ENCODE measurements at places on chromosomes 11 and 22.
A peak's percentile ranks its signal among the peaks of the same experiment; 100 is the strongest.

DNA sequence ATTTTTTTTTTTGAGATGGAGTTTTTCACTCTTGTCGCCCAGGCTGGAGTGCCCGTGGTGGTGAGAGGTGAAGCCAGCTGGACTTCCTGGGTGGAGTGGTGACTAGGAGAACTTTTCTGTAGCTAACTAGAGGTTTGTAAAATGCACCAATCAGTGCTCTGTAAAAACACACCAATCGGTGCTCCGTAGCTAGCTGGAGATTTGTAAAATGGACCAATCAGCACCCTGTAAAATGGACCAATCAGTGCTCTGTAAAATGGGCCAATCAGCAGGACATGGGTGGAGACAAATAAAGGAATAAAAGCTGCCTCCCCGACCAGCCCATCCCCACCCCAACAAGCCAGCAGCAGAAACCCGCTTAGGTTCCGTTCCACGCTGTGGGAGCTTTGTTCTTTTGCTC lies 4.4 kb upstream of the RAPSN start:
- DNase-seq: no peak

DNA sequence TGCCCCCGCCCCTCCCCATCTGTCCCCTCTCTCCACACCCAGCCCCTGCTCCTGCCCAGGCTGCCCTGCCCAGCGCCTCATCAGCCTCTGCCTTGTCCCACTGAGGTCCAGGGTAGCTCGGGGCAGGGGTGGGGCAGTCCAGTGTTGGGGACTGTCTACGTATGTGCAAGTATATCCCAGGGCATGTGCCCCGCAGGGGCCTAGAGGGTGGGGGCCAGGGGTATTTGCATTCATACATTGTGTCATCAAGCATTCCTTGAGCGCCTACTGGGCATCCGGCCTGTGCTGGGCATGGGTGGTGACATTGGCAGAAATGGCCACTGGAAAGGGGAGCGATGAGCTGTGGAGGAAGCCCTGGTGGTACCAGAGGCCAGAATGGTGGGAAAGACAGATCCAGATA lies 17.6 kb upstream of the TAB1 start:
- DNase-seq: no peak

DNA sequence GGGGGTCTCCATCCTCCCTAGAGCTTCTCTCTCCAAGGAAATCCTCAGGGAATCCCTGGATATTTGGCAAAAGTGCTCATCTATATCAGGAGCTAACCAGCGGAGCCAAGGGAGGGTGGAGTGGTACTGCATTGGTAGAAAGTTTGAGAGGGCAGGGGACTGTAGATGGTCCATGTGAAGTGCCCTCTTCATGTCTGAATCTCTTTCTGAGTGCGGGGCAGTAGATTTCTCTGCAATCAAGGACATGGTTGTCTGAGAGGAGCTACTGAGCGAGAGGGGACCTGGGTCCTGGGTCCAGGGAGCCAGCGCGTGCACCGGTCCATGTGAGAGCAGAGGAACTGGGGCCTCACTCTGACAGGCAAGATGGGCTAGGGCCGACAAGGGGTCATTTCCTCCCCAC lies 701 bp downstream of the DIXDC1 start:
- no peak for DNase-seq

DNA sequence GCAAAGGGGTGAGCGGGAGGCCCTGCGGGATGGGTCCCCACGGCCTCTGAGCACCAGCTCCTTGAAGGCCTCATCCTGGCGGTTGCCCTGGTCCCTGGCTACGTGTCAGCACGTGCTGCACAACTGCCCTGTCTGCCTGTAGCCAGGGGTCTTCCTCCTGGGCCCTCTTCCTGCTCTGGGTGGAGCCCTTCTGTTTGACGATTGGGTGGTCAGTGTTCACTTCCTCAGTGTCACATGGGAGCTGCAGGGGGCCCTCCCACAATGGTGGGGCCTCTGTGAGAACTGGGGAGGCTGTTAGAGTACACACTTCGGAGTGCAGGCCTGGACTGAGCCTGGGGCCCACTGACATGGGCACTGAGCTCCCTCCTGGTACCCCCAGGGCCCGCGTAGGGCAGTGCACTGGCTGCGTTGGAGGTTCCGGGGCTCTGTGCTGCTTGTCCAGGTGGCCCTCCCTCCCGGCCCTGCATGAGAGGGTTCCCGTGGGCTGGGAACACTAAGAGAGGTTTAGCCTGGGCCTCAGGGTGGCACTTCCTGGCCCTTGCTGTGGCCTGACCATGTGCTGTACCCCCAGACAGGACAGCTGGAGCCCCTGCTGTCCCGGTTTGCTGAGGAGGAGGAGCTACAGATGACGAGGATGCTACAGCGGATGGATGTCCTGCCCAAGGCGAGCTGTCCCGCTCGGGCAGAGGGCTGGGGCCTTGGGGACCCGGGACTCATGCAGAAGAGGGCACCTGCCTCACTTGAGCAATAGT lies 13.8 kb downstream of the DGCR6L start:
- DNase-seq: no peak

- DNase-seq: no peak
Measured at GRCh38 chr11:19253153-19253745, 12.5 kb upstream of the E2F8 start.

DNA sequence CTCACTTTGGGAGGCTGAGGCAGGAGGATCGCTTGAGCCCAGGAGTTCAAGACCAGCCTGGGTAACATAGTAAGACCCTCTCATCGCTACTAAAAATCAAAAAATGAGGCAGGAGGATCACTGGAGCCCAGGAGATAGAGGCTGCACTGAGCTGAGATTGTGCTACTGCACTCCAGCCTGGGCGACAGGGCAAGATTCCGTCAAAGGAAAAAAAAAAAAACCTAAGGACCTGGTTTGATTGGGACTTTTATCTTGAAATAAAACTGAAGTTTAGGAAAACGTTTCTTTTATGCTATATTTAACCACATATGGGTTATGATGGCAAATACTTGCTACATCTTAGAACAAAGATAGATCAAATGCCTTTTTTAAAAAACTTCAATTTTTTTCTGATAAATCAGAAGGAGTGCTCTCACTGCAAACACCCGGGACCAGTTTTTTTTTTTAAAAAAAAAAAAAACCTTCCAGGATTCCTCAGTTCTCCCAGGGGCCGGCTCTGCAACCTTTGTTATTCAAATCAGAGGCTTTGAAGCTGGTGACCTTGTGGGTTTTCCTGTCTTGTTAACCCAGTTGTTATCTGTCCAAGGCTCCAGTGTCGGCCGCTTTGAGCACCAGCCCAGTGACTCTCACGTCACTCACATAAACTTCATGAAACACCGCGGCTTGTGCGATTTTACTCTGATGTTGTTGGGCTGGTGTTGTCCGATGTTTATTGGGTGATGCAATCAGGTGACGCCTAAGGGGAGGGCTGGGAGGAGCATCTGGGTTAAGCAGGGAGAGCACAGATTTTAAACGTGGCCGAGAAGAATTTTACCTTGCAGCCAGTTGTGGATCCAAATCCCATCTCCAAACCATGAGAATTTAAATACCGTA lies 24.7 kb upstream of the SLC22A12 start:
- DNase-seq: peak; percentile 77

DNA sequence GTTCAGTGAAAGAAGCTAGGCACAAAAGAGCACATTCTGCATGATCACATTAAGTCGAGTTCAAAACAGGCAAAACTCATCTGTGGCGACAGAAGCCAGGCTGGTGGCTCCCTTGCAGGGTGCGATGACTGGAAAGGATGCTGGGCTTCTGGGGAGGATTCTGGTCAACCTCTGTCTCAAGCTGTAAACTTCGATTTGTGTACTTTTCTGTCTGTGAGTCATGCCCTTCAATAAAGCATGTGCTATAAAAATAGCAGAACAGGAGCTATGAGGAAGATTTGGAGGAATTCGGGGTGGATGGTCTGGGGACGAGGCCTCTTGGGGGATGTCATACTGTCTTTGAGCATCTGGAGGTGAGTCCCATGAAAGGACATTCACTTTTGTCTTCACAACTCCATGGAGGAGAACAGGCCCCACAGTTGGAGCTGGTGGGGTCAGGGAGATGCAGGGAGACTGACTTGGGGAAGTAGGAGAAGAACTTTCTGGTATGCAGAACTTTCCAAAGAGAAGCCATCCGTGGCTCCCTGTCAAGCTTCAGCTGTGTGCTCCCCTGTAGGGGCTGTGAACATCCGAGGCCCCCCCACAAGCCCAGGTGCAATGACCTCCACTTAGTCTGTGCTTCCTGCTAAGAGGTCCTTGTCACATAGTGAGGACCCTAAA lies 77.8 kb upstream of the LINC01488 start:
- no peak for DNase-seq

- no peak for DNase-seq
Measured at GRCh38 chr22:33606504-33606903, 313.8 kb downstream of the LARGE1 start.

DNA sequence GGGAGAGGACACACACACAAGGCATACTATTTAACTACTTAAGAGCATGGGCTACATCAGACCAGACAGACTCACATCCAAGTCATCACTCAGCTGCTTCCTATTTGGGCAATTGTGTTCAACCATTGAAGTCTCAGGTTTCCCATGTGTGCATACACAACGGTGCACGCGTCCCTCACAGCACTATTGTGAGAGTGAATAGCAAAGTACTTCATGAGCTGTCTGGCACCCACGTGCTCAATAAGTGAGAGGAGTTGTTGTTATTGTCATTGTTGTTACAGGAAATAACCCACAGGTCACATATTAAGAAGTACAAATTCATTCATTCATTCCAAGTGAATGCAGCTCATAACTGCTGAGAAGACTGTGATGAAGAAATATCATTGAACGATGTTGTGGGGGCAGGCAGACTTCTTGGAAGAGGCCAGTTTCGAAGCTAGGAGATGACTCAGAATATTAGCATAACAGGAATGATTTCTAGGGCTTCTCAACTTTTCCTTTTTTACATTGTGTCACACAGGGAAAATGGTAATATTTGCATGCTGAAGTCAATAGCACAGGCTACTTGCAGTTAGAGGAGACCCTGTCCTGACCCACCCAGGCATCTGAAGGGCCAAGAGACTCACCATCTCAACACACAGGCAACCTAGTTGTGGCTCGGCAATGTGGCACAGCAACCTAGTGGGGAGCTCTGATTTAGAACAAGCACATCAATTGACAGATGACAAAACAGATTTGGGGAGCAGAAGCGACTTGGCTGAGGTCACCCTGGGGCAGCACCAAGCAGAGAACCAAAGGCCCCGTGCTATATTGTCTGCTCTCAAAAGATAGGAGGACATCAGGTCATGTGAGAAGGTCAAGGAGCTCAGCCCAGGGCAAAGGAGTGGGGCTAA lies 606.0 kb downstream of the BUD13 start:
- DNase-seq: no peak

- DNase-seq: no peak
Measured at GRCh38 chr11:77179048-77179447, 51.0 kb downstream of the MYO7A start.

- DNase-seq: no peak
Measured at GRCh38 chr22:23685205-23685784, 5.5 kb upstream of the RGL4 start.

GRCh38 chr11:124898263-124898680 lies 607 bp upstream of the ROBO4 start:
- DNase-seq: no peak

- no peak for DNase-seq
Measured at GRCh38 chr11:21040630-21041029, 371.2 kb downstream of the NELL1 start.

DNA sequence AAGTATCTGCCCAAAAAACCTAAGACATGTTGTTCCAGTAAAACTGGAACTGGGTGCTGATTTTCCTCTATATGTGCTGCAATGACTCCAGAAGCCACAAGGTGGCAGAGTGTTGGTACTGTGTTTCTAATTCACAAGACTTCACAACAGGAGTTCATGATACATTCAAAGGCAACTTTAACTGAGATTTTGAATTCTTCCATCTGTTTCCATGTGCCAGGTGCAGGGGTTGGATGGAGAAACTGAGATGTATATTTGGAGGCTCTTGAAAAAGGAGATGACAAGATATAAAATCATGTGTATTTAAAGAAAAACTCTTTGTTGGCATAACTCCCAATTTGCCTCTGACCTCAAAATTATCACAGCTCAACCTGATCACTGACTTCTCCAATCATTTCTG lies 1098.6 kb upstream of the CCDC90B start:
- peak; percentile 14 for DNase-seq

DNA sequence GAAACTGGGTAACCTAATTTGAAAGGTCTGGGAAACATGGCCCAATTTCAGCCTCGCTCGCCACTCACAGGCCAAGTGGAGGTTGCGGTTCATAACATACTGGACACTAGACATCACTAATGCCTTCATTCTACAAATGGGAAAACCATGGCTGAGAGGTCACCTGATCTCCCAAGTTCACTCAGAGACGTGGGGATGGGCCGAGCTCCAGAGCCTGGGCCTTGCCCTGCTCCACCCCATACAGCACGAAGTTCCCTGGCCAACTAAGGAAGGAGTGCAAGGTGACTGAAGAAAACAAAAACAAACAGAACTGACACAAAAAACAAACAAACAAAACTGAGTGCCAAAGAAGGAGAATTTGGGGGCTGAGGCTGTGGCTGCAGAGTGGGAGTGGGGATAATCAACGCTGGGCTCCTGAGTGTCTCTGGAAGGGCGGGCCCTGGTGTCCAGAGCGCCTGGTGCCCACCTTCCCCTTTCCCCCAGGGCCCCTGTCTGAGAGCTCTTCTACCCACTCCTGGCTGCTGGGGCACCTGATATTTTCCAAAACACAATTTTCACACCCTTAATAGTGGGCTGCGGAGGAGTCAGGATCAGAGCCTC lies 46.5 kb upstream of the ADA2 start:
- DNase-seq: no peak

GRCh38 chr11:45451766-45452440 lies 165.8 kb upstream of the SYT13 start:
- no peak for DNase-seq

GRCh38 chr11:116310226-116310625 lies 462.6 kb downstream of the BUD13 start:
- no peak for DNase-seq

DNA sequence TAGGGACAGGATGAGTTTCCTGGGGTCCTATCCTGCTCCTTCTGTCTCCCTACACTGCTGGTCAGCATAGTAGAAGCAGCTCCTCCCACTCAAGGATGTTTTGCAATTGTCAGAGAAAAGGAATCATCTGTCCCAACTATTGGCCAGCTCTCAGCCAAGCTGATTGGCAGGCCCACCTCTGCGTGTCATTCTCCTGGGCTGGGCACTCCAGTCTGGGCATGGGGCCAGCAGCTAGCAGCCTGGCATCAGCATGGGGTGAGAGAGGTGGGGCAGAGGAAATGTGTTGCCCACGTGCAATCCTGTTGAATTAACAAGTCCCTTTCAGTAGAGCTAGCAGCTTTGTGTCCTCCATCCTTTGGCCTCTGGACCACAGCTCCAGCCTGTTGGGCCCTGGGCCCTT lies 14.1 kb downstream of the ANKK1 start:
- peak; percentile 84 for DNase-seq

DNA sequence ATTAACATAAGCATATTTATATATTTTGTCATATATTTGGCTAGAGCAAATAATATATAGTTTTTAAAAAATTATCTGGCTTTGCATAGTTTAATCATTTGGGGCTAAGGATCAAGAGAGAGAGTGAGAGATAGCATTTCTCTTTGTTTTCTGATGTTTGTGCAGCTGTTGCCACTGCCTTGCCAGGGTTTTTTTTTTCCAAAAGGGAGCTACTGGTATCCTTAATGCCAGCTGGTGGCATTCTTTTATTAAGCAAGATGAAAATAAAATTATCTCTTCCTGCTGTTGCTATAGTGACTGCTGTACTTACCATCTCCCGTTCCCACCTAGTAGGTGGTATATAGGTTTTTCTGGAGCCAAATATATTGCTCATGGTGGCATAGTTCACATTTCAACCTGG lies 793.3 kb upstream of the ARHGAP42 start:
- no peak for DNase-seq

GRCh38 chr22:17861909-17862308 lies 87.6 kb upstream of the BID start:
- DNase-seq: no peak

All from prostate gland (tissue), 2 donors.